ENCODE measurements at places on chromosomes 4 and X.

DNA sequence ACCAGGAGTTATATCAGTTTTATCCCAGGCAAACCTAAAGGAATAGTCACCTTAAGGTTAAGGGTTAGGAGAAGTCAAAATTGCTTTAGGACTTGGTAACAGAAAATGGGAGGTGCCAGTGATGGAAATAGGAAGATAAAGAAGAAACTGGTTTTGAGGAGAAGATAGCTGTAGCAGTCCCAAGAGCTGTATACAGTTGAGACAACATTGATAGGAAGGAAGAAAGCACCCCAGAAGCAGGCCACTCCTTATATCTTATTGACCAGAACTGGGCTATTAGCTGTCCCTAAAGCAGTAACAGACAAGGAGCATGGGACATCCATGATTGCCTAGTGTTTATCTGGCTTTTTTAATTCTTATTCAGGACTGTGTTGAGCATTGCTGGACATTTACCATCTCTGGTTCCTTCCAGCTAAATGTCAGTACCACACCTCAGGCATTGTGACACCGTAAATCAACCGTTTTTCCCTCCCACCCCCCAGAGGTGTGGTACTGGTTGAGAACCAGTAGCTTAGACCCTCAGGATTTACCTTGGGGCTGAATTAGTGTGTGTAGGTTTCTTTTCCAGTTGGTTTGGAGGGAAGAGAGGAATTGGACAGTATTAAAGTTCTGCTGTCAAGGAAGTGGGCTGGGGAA, 2.0 kb upstream of the PGRMC2 start:
- DNase-seq: no peak

DNA sequence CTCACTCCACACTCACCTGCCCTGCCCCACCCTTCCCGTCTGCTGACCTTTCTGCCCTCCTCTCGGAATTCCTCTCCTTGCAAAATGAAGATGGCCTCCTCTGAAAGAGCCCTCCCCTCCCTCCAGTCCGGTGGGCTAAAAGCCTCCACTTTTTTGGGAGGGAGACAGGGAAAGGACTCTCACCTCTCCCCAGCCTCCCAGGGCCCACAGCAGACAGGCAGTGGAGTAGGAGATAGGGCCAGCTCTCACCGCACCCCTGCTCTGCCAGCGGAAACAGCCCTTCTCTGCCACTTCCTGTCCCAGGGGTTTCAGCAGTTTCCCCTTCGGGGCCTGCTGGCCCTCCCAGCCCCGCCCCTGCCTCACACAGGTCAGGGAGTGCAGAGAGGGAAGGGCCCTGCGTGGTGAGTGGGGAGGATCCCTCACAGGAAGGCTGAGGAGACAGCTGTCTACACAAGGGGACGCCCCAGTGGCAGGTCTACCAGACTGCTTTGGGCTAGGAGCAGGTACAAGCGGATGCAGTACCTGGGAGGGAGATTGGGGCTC, 18.2 kb downstream of the ELF4 start:
- peak; percentile 65 for DNase-seq

- DNase-seq: no peak
Observed at GRCh38 chr4:3760841-3761240, 5.3 kb upstream of the ADRA2C start.

DNA sequence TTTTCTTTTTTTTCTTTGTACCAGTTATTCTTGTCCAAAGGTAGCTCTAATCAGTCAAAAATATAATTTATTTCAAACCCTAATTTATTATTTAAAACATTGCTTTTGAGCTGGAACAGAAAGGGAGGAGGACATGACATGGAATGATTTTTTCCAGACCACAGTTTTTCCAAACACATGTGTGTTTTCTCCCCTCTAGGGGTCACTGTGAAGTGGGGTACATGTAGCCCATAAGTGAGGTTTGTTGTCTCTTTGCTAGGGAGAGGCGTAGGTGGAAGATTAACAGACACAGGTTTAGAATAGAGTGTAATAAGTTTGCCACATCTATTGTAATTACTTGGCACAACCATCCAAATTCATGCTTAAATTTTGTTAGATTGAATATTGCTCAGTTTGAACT, 83.0 kb downstream of the TNIP2 start:
- no peak for DNase-seq

DNA sequence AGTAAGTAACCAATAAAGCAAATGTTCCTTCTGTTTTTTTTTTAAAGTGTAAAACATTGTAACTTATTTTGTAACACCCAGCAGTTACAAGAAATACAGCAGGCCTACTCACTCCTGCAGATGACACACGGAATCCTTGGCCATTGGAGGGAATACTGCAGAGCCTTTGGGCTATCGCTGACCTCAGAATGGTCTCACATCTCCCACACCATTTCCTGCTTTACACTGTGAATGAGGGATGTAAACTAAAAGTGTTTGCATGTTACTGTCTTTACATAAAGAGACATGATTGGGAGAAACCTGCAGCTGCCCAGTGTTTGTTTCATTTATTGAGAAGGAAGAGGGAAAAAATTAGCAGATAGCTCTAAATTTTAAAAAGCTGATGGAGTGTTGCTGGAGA, 64.1 kb downstream of the USP46 start:
- DNase-seq: no peak

GRCh38 chr4:38656111-38656510, 7.9 kb upstream of the KLF3 start:
- no peak for DNase-seq

GRCh38 chrX:136779346-136779781, 1.4 kb downstream of the ARHGEF6 start:
- no peak for DNase-seq

GRCh38 chr4:54783402-54784110, 125.8 kb downstream of the KIT start:
- DNase-seq: no peak

DNA sequence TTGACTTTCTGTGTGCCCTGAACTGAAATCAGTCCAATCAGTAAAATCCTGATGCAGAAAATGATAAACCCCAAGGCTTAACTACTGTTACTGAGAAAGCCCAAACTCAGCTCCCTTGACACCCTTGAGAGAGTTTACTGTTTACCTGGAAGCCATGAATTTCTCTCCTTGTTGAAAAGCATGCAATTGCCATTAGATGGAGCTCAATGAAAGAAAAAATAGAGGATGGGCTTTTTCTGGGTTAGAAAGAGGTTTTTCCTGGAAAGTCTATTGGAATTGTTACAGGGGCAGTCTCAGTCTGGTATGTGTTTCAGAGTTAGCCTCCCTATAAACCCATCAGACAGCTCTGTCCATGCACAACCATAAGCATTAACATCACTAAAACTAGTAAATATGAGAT, 66.4 kb upstream of the C4orf54 start:
- DNase-seq: no peak

GRCh38 chr4:142683997-142684396, 162.1 kb downstream of the INPP4B start:
- DNase-seq: no peak

GRCh38 chr4:156378033-156378665, 424.5 kb upstream of the CTSO start:
- no peak for DNase-seq

GRCh38 chr4:173698557-173699262, 168.7 kb upstream of the HAND2 start:
- DNase-seq: no peak

DNA sequence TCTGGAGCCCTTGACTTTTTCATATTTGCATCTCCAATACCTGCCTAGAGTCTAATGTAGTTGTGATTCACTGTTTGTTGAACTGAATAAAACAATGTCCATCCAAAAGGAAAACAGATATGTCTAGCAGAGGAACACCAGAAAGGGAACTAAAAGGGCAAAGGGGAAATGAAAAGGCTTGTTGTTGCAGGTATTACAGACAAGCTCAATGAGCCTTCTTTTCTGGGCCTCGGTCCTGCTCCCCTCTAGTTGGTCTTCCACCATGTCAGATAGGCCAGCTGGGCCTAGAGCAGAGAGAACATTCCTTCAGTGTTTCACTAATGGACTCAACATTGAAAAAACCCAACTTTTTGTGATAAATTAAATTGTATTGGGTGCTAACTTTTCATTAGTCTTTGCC, 55.4 kb downstream of the ZFX start:
- no peak for DNase-seq

GRCh38 chr4:85966373-85966772, 393.5 kb downstream of the MAPK10 start:
- no peak for DNase-seq

All from activated naive CD4-positive, alpha-beta T cell treated with anti-CD3 and anti-CD28 coated beads, Interleukin-2, amount 50 U/mL, for 16 hours (primary cell).